ENCODE measurements at places on chromosomes 3 and 15.

- no peak for DNase-seq
Measured at GRCh38 chr3:185387646-185388045, 24.7 kb downstream of the MAP3K13 start.

GRCh38 chr3:197709135-197709534 is 27.6 kb downstream of the RUBCN start:
- DNase-seq, result no peak

- no peak for DNase-seq
Measured at GRCh38 chr15:98909968-98910885, 97.4 kb downstream of the PGPEP1L start.

DNA sequence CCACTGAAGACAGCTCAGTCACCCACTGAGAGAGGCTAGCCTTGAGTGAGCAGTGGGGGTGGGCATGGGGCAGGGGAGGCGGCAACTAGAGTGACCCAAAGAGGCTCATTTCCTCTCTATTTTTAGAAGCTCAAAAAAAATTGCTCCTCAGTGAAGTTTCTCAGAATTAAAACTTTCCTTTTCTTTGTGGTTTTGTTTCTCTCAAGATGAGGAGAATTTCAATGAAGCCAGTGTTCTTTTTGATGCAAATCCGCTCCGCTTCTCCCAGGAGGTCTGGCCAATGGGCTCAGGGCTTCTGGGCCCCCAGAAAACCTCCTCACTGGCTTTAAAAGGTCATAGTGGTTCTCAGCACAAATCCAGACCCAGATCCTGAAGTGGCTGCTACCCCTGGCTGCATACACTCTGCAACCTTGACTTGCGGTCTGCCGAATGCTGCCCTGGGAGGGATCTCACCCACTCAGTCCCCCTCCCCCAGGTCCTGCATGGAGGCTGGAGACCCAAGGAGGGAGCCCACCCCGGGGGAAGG is at the start of gene ACSBG1:
TSS of gene ACSBG1 (minus strand) at position 51 of the 526 bp plus-strand sequence. CDS start 64 bp downstream, outside the sequence.
- DNase-seq, result no peak

GRCh38 chr3:185778094-185778493 is 46.7 kb downstream of the IGF2BP2 start:
- no peak for DNase-seq

DNA sequence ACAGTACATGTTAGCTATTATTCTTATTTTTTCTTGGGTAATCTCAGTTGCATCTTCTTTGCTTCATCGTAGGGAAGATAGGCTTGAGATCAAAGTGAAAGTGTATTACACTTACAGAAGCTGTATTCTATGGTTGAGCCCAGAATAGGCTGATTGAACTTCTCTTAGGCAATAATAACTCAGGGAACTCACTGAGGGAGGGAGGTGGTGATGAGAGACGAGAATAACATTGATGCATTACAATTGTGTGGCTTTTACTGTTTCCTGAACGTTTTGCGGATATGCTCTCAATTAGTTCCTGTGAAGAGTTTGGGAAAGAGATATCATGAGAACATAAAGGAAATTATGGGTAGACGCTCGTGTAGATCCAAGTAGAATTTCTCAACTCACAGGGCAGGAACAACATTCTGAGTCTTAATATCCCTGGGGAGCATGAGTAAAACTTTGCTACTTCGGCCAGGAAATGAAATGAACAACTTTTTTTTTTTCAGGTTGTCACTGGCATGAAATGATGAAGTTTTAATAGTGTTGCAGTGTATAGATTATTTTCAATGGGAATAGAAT is 302.2 kb downstream of the TUSC7 start:
- DNase-seq, result no peak

- DNase-seq, result no peak
Measured at GRCh38 chr3:190620886-190621608, 107.2 kb downstream of the IL1RAP start.

DNA sequence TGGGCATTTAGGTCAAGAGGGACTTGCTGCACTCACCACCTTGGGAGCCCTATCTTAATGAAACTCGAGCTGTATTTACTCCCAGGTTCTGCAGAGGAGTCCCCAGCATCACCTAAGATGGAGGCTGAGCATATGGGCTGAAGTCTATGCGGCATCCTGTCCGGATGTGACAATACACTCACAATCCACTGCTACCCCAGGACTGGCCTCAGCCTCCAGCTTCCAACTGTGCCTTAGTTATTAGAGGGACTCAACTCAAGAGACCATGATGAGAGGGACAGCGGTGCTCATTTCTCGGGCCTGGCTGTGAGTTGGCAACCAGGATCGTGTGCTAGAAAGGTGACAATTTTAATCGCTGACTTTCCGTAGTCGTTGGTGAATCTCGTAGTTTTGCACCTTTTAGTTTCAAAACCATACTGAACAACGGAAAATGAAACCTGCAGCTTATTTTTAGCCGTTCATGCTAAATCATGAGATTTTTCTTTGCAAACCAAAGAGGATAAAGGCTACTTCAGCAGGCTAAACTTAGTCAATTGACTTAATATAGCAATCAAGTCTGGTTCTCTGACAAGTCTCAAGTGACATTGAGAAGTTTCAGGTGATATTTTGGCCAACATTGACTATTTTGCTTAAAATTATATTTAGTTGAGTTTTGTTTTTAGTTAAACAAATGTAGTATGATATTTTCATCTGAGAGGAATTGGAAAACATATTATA is 11.1 kb downstream of the ZBTB38 start:
- DNase-seq, result no peak

GRCh38 chr3:123877965-123878364 is 6.2 kb downstream of the MYLK start:
- no peak for DNase-seq

GRCh38 chr15:86135041-86135440 is 55.4 kb downstream of the AGBL1 start:
- DNase-seq, result no peak

DNA sequence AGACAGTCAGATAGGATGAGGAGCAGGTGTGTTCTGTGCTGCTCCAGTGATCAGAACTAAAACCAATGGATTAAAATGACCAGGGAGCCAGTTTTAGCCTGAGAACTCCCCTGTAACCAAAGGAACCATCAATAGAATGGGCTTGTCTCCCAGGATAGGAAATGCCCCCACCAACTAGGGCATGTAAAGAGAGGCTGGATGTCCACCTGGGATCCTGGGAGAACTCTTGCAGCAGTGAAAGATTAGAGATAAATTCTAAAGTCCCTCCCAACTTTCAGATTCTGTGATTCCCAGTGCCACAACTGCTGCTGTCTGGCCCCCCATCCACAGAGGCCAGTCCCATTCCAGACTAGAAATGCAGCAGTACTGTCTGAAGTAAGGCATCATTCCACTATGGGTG is 33.8 kb downstream of the HDC start:
- DNase-seq, result no peak

DNA sequence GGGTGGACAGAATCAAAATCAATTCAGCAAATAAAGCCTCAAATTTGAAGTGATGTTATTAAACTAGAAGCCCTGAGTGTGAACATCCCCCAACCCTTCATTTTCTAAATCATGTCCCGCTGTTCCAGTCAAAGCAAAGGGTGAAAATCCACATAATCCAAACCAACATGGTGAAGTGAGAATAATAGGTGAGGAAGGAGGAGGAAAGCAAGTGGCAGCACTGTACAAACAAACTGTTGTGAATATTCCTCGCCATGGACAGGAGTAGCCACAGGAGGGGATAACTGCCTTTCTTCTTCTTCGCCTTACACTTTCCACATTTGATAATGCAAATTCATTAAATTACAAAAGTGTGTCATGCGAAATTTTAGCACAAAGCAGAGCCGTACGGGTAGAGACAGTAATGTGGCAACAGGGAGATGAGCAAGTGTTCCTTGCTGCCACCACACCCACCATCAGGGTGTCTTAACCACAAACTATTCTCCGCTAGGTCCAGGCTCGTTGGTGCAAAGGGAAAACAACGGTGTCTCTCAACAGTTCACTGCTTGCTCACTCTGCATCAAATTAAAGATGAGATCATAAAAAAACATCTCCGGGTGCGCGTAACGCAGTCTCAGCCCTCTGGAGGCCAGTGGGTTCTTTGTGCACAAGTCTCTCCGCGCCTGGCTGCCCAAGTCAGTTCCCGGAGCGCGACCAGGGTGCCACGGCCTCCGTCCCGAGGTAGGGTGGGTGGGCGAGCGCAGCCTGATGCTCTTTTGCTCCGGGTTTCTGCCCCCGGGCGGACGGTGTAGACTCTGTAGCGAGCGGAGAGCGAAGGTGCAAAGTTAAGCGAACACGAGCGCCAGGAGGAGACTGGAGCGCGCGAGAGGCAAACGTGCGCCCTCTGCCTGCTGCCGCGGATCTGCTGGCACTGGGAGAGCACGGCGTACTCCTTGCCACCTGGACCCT is 6.7 kb downstream of the EPHA3 start:
- peak; percentile 68 for DNase-seq

DNA sequence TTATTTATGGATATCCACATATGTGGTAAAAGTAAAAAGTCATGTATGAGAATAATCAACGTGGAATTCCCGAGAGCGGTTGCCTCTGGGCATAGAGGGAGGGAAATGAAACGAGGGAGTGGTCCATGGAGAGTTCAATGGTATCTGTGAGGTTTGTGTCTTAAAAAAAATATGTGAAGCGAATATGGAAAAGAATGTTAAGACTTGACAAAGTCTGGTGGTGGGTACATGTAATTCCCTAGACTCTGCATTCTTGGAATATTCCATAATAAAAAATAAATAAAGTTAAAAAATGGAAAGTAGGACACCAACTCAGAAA is 28.4 kb downstream of the FAM43A start:
- no peak for DNase-seq

DNA sequence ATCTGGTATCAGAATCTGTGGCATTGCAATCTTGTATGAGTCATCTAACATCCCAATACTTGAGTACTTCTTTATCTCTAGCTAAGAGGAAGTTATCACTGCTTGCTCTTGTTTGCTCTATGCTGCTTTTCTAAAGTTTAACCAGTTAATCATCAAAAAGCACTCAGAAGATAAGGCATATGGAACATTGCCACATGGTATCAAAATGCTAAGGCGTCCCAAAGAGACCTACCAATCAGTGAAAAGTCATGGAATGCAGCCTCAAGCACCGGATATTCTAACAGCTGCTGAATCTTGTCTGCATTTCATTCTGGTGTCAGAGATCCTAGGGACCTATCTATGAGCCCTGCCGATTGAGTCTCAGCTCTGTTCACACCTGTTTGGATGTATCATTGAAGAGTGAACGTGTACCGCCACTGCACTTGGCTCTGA is 192.8 kb downstream of the ARPP21 start:
- DNase-seq, result no peak

DNA sequence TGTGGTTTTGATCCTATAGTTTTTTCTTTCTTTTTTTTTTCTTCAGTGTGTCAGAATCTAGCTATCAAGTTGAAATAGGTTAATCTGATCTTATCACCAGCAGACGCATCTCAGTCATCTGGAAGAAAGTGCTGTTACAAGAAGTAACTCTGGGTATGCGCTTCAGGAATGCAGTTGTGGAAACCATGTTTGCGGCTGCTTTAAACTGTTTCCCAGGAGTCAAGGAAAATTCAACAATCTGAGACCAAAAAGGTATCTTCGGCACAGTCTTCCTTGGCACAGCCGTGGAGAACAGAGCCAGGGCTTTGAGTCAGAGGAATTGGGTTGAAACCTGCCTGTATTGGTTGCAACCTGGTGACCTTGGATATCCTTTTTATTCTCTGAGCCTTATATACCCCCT is 59.9 kb downstream of the CD47 start:
- DNase-seq, result no peak

DNA sequence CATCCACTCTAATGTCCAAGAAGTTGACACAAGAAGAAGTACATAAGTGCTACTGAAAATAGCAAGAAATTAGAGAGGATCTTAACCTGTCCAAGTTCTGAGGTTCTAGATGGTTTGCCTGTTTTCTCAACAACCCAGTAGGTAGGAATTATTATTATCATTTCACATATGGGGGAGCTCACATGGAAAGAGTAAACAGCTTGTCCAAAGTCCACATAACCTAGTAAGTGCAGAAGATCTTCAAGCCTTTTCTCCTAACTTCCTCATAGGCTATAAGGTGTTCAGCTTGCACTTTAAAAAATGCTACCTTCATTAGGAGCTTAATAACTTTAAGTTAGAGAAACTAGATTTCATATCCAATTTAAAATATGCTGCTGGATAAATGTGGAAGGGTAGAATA is 3.0 kb downstream of the SLC2A2 start:
- no peak for DNase-seq

DNA sequence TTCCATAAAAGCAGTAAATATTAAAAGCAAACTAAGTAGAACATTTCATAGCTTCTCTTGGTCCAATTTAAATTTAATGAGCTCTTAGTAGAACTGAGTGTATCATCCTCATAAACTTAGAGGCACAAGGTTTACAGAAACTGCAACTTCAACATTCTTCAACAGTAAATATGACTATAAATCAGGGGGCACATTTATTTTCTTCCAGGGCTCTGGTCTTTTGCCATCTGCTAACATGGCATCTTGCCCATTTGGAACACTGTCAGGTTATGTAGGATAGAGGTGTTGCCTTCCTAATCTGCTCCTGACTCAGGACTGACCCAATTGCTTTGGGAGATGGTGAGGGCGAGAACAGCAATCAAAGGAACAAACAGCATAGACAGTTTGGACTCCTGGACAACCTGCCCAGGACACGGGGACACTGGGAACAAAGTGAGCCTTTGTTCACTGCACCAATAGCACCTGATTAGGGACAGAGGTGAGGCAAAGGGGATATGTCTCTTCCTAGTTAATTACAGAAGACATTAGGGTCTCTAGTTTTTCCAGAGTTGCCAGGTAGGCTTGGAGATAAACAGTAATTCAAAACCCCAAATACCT is 610.2 kb upstream of the ROBO2 start:
- DNase-seq, result peak; percentile 1

DNA sequence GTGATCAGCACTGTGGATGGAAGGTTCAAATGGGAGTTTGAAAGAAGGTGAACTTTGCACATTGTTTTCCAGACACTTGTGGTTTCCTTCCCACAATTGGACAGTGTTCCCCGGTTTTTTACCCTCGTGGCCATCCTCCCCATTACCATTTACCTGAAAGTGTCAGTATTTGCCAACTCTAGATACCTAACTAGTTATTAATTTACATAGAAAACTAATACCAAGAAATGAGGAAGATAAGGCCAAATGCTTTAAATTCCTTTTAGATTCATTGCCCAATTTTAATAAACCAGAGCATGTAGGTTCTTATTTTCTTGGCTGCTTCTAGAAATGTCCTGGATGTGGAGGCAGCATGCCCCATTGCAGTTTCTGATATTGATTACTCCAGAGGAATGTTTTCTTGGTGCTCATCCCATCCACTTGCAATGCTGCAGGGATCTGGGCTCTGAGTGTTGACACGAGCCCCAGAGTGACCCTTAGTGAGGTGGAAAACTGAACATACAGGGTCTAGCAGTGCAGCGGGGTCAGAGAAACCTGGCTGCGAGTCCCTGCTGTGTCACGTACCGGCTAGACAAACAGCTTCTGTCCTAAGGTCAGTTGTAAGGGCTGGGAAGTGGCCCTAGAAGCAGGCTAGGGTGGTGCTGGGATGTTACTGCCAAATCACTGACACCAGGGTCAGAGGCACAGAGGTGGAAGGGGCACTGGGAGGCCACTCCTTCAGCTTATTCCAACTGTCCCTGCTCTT is 23.5 kb downstream of the LSM3 start:
- DNase-seq, result no peak

- DNase-seq, result no peak
Measured at GRCh38 chr15:36831125-36831903, 251.9 kb downstream of the CDIN1 start.

- no peak for DNase-seq
Measured at GRCh38 chr3:55484191-55484689, 2.9 kb downstream of the WNT5A start.
